ENCODE measurements at places on chromosomes 4 and X.

DNA sequence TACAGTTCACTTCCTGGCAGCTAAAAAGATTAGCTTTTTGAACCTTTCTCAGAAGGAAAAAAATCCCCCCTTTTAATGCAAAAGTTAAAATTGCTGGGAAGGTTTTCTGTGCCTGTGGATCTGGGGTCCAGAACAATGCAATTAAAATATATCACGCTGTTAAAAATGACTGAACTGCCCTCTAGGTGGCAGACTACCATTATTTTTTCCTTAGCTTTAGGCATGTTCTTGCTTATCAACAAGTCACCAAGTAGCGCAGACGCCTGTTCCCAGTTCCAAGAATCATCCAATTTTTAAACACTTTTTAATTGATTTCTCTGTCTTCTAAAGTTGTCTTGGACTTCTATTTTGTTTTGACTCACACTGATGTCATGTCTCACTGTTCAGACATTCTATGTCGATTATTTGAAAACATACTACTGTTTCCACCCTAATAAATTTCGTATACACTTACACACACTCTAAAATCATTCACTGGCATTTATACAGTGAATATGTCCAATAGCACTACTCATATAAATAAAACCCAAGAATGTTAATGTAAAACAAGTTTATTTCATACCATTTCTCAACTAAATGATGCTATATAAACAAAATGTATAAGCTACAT, 661.6 kb downstream of the RAPGEF2 start:
- DNase-seq, result no peak

GRCh38 chr4:80334568-80334967, 962 bp upstream of the CFAP299 start:
- no peak for DNase-seq

DNA sequence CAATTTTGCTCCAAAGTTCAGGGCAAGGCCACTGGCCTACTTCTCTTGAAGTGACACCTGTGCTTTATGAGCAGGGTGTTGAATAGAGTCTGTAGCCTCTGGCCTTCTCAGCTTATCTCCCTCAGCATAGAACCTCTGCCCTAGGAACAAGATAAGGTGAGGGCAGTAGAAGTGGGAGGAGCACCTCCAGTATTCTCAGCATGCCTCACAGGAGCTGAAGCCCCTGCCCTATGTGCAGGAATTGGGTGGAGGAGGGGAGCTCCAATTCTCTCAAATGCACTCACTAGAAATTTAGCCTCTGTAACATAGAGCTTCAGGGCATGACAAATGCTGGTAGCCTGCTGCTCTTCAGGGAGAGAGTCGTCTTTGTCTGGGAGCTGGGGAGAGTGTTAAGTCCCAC, 479.3 kb downstream of the IL1RAPL1 start:
- DNase-seq, result no peak

DNA sequence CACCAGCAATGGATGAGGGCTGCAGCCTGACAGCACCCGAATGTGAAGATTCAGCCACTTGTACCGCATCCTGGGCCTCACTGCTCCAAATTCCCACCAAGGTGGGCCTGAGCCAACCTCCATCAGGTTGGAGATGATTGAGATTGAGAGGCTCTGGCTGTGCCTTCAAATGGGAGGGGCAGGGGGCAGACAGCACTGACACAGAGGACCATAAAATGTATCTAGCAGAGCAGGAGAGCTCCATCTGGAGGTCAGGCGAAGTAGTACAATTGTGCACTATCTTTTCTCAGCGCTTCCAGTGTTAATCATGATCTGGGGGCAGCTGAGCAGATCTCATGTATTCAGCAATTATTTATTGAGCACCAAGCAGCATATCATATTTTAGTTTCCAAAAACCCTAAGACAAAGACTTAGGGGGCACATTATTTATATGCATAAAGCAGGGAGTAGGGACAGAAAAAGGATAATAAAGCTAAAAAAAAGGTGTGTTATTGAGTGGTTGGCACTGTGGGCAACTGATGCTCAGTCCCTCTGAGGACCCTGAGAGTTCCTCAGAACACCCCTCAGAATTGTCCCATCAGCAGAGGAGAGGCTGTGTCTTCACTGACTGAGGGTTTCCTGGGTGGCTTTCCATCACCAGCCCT, 31.6 kb upstream of the C1QTNF7 start:
- DNase-seq, result peak; percentile 61

DNA sequence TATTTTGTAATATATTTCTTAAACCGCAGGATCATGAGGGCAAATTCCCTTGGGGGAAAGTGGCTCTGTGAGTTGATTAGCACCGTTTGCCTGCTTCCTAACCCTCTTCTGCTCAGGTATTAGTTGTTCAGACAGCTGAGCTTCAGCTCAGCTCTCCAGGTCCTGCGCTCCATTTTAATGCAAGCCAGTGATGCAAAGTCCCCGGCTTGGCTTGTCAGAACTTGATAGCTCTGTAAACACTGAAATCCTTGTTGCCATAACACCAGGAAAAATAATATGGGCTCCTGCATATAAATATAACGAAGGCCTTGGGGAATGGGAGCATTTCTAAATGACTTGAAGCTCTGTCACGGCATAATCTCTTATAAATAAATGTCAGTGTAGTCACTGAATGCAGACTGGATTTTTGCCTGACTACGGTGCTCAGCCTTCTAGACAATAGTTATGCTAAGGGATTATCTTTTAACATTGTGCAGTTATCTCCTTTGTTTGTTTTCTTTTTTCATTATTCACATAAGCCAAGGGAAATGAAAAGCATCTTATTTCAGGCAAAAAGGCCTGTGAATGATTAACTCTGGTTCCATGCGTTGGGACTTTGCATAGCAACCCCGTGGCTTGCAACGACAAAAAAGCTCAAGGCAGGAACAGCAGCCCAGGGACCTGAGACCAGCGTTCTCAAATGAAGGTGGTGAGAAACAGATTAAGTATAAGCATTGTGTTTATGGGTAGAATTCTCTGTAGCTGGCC, 253.2 kb downstream of the SPRY1 start:
- DNase-seq, result no peak

GRCh38 chr4:188722911-188723310, 583.7 kb downstream of the TRIML1 start:
- no peak for DNase-seq

GRCh38 chr4:149161247-149161646, 654.4 kb downstream of the IQCM start:
- DNase-seq, result no peak

Measured in stimulated activated CD4-positive, alpha-beta T cell treated with anti-CD3 and anti-CD28 coated beads, Interleukin-2, amount 100 ng/mL, for 24 hours (primary cell).